ENCODE measurements at places on chromosomes 1 and 21.

DNA sequence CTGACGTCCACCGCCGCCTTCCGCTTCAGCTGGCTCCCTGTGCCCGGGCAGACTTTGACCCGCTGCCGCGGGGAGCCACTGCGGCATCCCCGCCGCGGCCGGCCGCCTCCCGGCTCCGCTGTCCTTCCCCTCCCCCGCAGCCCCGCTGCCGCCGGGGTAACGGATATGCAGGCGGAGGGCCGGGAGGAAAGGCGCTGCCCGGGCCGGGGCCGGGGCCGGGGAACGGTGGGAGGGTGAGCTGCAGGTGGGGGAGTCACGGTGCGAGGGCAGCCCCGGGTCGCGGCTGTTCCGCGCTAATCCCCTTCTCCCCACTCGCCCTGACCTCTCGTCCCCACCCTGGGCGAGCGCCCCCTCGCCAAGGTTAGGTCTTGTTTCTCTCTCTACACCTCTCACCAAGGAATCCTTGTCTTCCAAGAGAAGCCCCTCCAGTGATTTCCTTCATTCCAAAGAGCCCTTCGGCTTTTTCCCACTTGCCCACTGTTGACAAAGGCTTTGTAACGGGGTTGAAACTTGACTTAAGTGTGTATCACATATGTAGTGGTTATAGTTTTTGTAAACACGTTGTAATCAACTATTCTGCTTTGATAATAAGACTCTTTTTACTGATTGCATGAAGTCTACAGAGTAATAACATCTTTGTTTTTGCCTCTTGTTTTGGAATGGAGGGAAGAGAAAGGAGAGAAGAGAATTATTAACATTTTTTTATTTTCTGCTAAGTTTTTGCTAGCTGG lies 669 bp downstream of the XPR1 start:
- peak; percentile 62 for DNase-seq

DNA sequence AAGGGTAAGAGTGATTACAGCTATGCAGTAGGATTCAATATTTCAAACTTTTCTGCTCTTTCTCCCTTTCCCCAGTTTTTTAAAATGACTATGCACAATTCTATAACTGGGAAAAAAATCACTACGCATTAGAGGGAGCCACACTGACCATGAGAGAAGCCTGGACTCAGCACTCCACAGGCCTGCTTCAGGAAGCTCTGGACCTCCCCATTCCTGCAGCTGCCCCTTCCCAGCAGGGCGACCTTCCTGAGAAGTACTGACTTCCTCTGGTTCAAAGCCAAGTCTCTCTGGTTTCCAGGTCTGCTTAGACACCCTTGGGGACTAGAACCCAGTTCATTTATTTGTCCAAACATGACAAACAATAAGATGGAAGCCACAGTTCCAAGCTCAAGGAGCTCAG lies 42.0 kb upstream of the CLSTN1 start:
- no peak for DNase-seq

GRCh38 chr1:33244143-33244808 lies 12.0 kb upstream of the ZNF362 start:
- DNase-seq = no peak

GRCh38 chr1:229869240-229869639 lies 197.8 kb upstream of the GALNT2 start:
- DNase-seq = no peak

DNA sequence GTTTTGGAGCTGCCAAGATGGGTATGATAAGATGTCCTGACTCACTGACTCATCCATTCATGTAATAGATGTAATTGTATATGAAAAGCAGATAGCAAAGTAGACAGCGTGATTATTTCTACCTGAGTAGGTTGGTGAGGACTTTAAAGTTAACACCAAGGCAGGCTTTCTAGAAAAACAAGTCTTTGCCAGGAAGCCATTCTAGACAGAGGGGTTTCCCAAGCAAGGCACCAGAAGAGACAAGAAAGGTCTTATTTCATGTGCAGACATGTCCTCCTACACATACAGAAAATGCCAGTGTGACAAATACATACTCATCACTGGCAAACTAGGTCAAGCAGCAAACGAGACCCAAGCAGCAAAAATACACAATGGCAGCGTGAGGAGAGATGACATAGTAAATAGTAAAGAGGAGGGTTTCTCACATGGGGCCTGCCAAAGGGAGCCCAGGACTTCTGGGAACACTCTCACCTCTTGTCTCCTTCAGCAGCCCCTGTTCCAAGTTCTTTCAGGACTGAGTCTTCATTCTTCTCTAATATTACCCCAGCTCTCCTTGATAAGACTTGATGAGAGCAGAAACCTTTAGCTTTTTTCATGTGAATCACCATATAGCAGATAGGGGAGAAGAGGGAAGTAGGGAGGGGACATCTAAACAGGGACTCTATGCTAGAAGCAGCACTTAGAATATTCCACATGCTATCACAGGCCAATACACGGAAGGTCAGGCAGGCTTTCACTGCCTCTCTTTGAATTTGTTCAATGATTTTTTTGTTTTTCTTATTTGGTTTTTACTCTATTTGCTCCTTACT lies 114.6 kb upstream of the ATP1B1 start:
- no peak for DNase-seq

DNA sequence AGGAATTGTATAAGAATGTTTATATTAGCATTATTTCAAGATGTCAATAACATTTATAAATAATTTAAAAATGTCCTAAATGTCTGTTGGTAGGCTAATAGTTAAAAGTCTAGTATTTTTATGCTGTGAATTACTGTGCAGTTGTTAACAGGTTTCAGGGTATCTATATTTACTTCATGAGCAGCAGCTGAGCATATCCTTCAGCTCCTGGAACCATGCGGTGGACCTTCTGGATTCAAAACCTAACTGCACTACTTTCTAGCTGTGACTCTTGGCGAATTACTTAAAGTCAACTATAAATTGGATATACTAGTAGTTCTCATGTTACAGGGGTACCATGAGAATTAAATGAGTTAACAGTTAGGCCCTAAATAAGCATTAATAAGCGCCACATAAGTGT lies 3.7 kb downstream of the CEP350 start:
- DNase-seq = no peak

DNA sequence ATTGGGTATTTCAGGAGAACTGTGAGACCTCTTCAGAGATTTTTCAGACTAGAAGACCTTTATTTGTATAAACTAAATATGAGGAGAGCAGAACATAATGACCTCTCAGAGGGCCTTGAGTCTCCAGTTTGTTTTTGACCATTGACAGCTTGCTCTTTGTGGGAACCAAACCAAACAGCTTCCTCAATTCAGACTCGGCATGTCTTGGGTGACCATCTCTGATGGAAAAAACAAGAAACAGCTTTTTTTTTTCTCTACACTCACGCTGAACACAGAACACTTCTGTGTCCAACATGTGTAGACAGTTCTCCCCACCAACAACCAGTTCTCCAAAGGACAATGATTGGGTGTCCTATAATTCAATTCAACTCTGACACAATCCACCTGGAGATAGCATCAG lies 11.5 kb downstream of the ATP1A4 start:
- no peak for DNase-seq

- no peak for DNase-seq
These were observed 663.5 kb downstream of the NCAM2 start for GRCh38 chr21:21661741-21662140.

- DNase-seq = no peak
These were observed 71.6 kb upstream of the SOX13 start for GRCh38 chr1:204001166-204001901.

DNA sequence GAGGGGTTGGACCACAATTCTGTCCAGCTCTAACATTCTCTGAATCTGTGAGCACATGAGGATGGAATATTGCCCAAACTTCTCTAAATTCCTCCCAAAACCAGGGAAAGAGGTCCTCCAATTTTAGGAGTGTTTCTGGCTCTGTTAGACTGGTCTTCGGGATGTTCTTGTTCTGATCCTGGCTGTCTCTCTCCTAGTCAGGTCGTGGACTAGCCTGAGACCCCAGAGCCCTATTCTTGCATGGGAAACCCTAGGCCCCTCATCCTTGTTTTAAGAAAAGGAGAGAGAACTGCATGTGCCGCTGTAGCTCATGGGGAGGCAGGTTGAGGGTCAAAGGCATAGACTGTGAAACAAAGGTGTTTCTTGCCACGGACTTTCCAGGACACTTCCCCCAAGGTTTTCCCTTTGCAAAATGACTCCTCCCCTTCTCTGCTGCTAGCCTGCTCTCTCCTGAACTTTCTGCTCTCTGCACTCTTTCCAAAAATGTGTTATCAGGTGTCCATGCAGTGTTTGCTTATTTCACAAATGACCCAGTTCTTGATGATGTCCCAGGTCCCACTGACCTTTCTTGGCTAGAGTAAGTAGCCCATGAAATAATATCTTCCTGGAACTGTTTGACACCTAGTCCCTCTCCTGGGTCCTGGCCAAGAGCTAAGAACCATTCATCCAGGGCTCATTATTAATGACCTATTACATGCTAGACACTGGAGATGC lies 29.3 kb upstream of the RD3 start:
- no peak for DNase-seq

- no peak for DNase-seq
These were observed 498.2 kb upstream of the BRINP3 start for GRCh38 chr1:190975827-190976226.

- DNase-seq = no peak
These were observed 62.1 kb upstream of the S1PR1 start for GRCh38 chr1:101174722-101175121.

DNA sequence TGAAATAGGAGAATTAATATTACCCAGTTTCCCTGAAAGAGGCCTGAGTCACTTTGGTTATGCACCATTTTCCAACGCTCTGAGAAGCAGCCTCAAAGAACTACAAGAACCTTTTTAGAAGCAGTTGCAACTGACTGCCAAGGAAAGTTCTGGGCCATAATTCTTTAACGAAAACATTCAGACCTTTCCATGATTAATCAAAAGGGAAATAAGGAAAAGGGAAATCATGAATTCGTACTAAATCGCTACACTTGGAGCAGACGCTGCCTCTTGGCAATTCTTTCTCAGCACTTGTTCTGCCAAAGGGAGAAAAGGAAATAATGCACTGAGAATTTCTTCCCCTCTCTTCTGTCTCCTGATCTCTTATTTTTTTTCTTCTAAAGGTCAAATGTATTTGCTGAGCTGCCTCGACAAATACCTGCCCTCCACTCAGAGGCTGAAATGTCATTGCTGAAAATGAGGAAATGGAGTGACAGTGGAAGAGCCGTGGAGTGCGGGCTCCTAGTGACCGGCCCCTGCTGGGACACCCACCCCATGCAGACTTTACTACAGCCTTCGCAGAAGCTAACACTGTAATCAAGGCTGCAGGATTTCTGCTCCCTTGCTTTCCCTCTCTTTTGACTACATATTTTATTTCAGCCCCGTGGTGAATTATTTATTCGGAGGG lies 67.9 kb upstream of the GALNT2 start:
- no peak for DNase-seq

DNA sequence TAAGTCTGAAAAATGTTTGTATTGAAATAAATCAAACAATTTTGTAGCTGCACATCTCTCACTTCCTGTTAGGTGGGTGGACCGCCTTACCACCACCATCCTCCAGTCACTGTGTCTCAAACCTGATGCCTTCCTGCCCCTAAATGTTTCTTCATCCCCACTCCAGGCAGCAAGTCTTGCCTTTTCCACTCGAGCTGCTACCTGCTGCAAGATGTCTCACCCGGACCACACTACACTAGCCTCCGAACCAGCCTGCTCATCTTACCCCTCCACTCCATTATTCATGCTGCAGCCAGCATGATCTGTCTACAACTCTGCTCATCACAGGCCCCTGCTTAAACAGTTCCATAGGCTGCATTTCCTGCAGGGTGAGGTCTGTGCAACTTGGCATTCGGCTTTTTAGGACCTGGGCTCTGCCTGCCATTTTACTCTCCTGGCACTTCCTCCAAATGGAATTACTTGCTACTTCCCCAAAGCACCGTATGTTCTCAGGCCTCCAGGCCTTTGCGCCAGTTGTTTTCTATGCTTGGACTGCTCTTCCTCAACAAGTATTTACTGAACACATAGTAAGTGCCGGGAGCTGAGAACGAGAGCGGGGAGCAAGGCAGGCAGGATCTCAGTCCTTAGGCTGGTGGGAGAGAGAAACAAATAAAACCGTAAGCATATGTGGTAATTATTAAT lies 5.2 kb upstream of the SF3A3 start:
- DNase-seq = no peak

GRCh38 chr1:33975961-33976360 lies 112.1 kb downstream of the HMGB4 start:
- DNase-seq = no peak

DNA sequence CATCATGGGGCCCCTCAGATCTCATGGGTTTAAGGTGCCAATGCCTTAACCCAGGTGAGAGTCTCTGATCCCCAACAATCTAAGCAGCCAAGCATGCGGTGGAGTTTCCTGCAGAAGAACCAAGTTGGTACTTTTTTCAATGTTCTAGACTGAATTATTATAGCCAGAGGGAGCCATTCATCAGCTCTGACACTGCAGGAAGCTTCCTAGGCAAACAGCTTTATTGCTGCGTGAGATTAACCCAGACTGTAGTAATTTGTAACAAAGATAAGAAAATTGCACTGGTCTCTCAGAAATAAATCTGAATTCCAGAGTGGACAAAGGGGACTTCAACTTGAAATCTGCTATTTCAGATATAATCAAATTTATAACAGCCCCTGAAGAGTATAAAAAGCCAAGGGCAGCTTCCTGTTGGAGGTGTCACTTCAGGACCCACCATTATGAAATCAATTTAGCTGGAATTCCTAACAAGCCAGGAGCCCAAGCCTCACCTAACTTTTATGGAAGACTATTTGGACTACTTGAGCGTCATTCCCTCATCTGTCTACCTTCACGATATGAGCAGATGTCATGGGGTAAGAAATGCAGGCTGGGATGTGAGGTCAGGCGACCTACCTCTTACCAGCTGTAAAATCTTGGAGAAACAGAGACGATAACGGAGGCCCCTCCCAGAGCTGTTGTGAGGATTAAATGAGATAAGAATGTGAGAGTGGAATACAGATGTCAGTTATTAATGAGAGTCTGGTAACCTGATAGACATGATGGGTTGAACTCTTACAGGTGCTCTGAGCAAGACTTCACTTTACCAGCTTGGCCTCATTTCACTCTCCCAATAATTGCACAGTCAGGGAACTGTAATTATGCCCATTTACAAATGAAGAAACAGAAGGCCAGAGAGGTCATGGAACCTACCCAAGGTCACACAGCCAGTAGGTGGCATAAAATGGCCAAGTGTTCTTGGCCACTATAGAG lies 135.1 kb downstream of the RRAGC start:
- no peak for DNase-seq

- DNase-seq = no peak
These were observed 247.2 kb downstream of the FMN2 start for GRCh38 chr1:240338837-240339236.

DNA sequence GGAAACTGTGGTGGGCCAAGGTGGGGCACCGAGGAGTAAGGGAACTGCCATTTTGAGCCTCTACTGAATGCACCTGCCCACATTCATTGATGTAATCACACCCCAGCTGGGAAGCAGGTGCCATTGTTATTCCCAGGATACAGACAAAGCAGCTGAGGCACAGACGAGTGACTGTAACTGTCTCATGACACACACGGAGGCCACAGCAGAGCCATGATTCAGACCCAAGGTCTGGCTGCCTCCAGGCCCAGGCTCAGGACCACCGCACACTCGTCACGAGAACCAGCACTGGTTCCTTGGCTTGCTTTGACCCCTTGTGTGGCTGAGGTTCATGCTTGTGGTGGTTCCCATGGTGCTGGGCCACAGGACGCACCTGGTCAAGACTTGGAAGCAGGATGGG lies 45.6 kb upstream of the CLIC4 start:
- no peak for DNase-seq

- DNase-seq = no peak
These were observed 93.3 kb downstream of the SPSB1 start for GRCh38 chr1:9385801-9386573.
